ENCODE measurements at places on chromosomes 12 and 14. TPM values are rescaled to one million over a fixed set of nuclear protein-coding genes. Genes with fewer than 3 reads are reported as not detected.

The ARHGEF25 gene
- 1.6 TPM for total RNA-seq

The NXPH4 gene
- 1.4 TPM for total RNA-seq

DNA sequence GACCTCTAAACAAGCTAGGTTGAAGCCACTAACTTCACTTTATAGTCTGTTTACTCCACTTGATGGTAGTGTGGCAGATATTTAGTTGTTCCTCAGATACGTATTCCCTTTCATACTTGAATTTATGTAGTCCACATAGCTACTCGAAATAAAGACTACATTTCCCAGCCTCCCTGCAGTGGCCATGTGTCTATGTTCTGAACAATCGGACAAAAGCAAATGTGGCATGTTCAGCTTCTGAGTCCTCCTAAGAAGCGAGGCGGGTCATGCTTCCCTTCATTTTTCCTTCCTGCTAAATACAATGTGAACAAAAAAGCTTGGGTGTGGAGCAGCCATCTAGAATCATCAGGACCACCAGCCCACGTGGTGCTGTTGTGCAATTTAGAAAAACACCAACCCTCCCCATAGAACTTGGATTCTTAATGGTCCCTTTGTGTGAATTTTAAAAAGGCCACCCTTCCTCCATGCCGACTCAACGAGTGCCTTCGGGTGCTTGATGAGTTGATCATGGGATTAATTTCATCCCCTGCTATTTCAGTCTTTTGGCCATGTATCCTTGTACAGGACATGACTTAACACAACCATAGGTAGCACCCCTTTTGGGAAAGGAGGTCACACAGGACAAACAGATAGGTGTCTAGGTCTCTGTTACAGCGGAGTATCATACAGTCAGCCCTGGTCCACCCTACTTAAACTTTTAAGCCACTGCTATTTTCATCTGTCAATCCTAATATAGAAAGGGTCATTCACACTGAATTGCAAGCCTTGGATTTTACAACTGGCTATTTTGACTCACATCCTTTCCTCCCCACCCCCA lies 60.7 kb downstream of the ZFC3H1 start:
- ATAC-seq: no peak

GRCh38 chr12:7188562-7189397 lies 706 bp upstream of the PEX5 start:
- peak; percentile 73 for ATAC-seq

GRCh38 chr14:73712540-73713180 lies 1.5 kb downstream of the PNMA1 start:
- peak; percentile 78 for ATAC-seq

- ATAC-seq: no peak
These were observed 4.9 kb upstream of the GRIP1 start for GRCh38 chr12:66683822-66684221.

The ENTPD5 gene
- 5.6 TPM for total RNA-seq

DNA sequence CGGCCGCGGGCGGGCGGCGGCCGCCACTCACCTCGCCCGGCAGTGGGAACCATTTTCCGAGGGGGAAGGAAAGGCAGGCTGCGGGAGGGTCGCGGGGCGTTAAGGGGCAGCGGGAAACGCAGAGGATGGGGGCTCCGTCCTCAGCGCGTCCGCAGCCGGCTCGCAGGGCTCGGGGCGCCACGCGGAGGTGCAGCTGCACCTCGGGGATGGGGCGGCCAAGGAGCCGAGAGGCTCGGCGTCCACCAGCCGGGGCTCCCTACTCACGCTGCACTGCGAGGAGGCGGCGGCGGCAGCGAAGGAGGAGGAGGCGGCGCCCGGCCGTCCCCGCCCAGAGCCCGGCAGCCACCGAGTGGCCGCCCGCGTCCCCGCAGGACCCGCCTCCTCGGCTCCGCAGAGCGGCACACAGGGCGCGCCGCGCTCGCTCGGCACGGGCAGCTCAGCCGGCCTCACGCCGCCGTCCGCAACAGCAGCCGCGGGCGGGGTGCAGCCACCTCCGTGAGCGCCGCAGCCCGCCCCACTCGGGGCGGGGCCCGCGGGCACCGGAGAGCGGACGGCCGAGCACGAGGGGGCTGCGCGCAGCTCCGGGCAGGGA lies at the start of gene ATP2B1:
Gene ATP2B1 (minus strand): TSS at position 274 of the 592 bp plus-strand sequence. CDS start 52,952 bp downstream, outside the sequence.
- peak; percentile 76 for ATAC-seq

DNA sequence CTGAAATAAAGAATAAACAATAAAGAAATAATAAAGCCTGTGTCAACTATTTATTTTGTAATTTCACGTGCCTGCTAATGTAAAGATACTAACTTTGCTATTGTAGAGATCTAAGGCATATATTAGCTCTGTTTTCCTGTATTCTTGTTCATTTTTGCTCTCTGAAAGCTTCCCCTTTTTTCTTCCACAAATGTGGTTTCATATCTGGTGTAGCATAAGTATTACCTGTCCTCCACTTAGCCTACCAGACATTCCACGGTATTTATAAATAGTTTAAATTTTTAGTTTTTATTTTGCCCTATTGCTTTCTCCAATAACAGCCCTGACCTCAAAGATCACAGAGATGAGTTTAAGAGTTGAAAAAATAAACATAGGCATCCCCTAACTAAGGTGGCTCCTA lies 92.6 kb upstream of the ATP2B1 start:
- ATAC-seq: no peak

GRCh38 chr14:105165761-105166485 lies 2.7 kb downstream of the JAG2 start:
- ATAC-seq: no peak

DNA sequence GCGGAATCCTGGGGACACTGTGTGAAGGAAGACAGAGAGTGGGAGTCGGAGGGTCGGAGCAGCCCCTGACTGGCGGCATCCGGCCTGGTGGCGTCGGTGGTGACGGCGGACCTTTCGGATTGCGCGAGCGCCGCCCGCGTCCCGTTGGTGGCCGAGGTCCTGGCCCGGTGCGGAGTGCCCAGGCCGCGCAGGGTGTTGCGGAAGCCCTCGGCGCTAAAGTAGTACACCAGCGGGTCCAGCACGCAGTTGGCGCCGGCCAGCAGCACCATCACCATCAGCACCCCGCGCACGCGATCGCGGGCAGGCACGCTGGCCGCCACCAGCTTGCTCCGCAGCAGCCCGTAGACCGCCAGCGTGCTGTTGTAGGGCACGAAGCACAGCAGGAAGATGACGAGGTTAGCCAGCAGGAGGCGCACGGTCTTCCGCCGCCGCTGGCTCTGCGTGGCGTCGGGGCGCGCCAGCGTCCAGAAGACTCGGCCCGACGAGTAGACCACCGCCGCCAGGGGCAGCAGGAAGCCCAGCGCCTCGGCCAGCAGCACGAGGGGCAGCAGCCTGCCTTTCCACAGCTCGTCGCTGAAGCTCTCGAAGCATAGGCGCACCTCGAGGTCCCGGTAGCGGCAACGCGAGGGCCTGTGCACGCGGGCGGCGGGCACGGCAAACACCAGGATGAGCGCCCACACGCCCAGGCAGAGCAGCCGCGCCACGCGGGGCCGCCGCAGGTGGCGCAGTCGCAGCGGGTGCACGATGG lies 13.1 kb upstream of the CHD4 start:
- ATAC-seq: peak; percentile 91

DNA sequence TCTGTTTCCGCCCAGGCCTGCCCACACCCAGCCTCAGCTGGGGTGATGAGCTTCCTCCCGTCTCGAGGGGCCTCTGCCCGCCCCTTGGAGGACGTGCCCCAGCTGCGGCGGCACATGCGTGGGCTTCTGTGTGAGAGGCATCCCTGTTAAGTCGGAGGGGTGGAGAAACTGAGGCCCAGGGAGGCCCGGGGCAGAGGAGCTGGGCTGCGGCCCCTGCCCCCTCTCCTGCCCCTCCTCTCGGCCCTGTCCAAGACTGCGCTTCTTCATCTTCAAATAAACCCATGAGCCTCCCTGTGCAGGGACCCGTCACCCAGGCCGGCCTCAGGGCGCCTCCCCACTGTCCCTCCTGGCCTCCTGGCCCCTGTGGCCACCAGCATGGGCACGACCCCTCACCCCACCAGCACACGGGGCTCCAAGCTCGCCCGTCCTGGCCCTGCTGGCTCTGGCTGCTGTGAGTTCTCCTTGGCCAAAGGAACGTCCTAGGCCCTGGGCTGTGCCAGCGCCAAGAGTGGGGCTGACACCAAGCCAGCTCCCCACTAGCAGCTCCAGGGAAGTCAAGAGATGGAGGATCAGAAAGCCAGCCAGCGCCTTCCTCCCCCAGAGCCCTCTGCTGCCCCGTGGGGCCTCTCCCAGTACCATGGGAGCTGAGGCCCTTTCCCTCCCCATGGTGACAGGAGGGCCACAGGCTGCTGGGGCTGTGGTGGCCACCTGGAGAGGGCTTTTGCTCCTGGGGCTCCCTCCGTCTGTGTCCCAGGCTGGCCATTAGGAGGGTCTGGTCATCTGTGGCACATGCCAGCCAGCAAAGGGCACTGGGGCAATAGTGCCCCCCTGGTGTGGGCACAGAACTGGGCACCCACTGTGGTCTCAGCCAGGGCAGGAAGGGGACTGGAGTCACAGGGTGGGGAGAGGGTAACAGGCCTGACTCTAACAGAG lies 180.4 kb downstream of the KIF26A start:
- ATAC-seq: no peak

The ALKBH1 gene
- total RNA-seq: 19.8 TPM

DNA sequence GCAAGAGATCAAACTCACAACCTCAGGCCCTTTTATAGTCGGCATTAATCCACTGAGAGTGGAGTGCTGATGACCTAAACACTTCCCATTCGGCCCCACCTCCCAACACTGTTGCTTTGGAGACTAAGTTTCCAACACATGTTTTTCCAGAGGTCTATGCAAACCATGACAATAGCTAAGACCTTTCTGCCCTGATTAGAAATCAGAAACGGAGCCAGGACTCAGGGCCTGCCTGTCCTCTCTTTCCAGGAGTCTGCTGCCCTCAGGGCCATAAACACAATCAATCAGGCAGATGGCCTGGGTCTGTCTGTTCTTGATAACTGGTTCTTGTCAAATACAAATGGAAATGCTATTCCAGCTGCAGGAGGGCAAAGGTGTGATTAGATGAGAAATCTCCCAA lies 97.2 kb upstream of the PSMC1 start:
- no peak for ATAC-seq

DNA sequence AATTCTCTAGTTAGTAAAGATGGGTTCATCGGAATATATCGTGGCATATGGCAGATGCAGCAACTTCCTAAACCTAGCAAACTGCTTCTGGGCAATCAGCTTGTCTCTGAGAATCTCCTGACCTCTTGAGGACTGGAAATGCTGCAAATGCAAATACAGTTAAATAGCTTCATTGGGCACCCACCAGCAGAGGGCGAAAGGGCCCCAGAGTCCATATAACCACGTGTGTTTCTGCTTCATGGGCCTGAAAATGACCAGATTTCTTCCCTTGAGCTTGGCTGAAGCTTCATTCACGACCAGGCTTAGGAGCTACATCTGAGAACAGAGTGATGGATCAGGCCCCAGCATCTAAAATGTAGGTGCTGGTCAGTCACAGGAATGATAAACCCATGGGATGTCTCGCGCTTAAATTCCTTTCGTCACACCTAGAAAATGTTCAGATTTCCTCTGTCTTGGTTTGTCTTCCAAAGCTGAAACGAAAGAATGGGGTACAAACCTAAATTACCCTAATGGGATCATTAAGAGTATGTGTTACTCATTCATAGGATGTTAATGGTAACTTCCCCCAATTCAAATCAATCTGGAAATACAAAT lies 1482.5 kb upstream of the TMEM132C start:
- ATAC-seq: peak; percentile 52

DNA sequence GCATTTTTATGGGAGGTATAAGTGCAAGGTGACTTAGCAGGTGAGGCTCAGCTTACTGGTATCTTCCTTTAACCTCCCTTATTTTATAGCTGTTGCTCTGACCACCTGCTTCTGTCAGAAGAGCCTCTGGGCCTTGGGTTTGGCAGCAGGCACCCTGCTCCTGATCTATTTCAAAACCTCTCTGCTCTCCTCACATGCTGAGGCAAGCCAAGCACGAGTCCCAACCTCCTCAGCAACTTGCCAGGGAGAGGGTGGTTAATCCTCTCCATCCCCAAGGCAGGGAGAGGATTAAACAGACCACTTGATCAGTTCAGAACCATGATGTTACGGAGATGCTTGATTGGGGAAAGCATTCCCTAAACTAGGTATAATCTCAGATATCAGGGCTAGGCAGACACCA lies 5.4 kb downstream of the PLEKHH1 start:
- no peak for ATAC-seq

DNA sequence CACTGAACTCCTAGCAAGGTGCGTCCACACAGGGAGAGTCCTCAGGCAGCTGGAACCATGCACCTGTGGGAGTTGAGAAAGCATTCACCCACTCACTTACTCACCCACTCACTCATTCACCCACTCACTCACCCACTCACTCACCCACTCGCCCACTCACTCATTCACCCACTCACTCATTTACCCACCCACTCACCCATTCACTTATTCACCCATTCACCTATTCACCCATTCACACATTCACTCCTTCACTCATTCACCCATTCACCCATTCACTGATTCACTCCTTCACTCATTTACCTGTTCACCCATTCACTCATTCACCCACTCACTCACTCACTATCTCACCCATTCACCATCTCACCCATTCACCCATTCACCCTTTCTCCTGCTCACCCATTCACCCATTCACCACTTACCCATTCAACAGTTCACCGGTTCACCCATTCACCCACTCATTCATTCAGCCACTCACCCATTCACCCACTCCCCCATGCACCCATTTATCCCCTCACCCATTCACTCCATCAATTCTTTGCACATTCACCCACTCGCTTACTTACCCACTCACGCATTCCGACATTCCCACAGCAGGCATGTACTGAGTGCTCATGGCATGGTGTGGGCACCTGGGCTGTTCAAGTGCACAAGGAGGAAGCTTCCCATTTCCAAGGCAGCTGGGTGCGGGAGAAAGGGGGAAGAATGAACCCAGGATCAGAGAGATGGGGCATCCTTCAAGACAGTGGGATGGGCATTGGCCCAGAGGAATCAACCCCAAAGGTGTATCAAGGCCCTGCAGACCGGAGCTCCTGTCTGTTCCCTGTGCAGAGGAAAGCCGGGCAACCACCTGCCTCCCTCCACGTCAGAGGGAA lies 135.2 kb upstream of the C14orf180 start:
- peak; percentile 26 for ATAC-seq

- no peak for ATAC-seq
These were observed 184.9 kb upstream of the PRMT8 start for GRCh38 chr12:3305904-3306619.

GRCh38 chr14:104821971-104822608 lies 21.2 kb downstream of the ZBTB42 start:
- no peak for ATAC-seq

Measured in activated T-helper 17 cell treated with anti-CD3 and anti-CD28 coated beads, Interleukin-2, amount 50 U/mL, for 72 hours (primary cell).